ENCODE measurements at places on chromosomes 7 and 10.
A peak's percentile ranks its signal among the peaks of the same experiment; 100 is the strongest.

- DNase-seq = no peak
These were observed 7.4 kb downstream of the POLR1F start for GRCh38 chr7:19701471-19701870.

- no peak for DNase-seq
These were observed 216.9 kb downstream of the SORCS1 start for GRCh38 chr10:106947643-106948042.

GRCh38 chr10:119306986-119307392 lies 99.6 kb downstream of the GRK5 start:
- DNase-seq = no peak

DNA sequence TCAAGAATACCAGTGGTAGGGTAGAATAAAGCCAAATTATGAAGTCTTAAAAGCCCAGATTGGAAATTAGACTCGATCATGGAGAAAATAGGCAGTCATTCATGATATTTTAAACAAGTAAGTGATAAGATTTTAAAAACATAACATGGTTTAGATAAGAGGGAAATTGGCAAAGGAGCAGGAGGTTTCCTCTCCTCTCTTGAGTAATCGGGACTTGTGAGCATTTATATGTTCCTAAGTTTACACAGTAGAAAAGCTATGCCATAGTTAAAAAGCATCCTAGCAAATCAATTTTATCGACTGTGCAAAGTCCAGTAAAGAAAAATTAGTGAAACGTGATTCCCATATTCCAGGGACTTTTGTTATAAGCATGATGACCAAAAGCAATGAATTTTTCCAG lies 313.2 kb downstream of the AHR start:
- no peak for DNase-seq

- DNase-seq = no peak
These were observed 1.2 kb upstream of the CCDC6 start for GRCh38 chr10:59907537-59907917.

DNA sequence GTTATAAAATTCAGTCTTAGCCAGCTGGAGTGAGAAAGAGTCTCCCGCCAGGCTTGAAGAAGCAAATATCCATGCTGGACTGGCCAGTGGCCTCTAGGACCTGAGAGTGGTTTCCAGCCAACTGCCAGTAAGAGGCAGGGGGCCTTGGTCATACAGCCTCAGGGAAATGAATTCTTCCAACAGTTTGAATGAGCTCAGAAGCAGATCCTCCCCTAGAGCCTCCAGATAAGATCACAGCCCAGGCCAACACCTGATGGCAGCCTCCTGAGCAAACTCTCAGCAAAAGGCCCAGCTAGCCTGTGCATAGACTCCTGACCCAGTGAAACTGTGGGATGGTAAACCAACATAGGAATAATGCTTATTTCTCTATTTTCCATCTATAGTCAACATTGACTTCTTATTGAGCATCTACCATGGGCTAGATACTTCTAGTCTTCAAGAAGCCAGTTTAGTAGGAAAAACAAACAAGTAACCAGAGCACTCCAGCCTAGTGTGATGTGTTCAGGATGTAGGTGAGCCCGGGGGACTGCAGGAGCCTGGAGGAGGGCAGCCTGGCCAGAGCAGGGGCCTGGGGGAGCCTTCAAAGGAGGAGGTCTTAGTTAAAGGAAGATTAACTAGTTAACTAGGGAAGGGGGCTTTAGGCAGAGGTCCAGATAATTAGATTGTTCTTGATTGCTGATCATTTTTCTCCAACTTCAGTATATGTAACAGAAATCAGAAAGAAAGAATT lies 115.4 kb upstream of the ADO start:
- no peak for DNase-seq

DNA sequence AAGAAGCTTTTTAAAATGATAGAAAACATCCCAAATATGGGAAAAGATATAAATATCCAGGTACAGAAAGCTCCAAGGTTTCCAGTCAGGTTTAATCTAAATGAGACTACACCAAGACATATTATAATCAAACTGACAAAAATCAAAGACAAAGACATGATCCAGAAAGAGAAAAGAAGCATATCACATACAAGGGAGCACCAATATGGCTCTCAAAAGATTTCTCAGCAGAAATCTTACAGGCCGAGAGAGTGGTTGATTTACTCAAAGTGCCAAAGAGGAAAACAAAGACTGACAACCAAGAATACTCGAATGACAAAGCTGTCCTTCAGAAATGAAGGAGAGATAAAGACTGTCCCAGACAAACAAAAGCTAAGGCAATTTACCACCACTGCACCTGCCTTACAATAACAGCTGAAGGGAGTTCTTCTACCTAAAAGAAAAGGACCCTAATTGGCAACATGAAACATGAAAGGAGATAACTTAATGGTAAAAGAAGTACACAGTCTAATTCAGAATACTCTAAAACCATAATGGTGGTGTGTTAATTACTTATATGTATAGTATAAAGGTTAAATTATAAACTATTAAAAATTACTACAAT lies 25.4 kb downstream of the OR2A14 start:
- DNase-seq = no peak

- no peak for DNase-seq
These were observed 180.7 kb downstream of the EVX1 start for GRCh38 chr7:27423290-27423689.

DNA sequence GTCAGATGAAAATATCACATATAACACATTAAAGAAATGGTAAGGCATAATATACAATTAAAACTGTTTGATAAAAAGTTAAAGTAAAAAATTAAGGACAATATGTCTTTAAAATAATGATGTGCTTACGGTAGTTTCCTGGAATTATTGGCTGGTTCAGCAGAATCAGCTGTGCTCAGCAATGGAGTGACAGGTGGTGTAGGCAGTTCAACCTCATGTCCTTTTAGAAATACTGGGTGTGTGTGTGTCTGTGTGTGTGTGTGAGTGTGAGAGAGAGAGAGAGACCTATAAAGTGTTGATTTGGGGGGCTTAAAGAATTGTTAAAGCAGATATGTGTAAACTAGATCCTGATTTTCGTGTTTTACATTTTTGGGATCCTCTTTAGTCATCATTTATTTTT lies 141.2 kb downstream of the ADAM22 start:
- DNase-seq = no peak

DNA sequence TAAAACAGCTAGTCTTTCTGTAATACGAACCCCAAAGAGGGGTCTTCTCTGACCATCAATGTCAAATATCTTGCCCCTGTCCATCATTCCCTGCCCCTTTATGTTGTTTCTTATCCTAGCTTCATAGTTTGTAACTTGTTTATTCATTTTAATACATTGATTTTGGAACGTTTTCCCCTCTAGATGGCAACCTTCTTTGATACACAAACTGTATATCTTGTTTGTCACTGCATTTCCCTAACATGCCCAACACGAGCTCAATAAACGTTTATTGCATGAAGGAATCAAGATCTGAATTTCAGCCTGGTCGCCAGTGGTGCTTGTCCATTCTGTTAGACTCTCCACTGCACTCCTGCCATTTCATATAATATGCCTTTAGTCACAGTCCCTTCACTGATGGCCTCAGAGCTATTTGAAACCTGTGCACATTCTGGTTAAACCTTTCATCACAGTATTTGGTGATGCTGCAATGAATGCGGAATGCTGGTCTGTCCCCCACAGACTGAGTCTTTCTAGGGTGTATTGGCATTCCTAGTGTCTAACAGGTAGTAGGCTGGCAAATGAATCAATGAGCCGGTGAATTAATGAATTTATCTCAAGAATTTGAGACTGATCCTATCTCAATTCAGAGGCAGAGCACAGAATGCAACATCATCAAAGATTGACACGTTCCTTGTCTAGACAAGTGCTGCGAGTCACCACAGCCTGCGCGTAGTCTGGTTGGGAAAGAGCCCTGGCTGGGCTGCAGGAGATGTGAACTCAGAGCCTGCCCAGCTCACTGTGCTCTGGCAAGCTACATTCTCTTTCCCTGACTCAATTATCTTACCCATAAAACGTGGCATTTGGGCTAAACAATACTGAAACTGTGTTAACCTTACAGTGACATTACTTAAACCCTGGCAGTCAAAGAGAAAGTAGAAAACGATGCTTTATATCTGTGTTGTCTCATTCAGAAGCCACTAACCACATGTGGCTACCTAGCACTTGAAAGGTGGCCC lies 55.2 kb upstream of the FRMD4A start:
- peak; percentile 49 for DNase-seq

DNA sequence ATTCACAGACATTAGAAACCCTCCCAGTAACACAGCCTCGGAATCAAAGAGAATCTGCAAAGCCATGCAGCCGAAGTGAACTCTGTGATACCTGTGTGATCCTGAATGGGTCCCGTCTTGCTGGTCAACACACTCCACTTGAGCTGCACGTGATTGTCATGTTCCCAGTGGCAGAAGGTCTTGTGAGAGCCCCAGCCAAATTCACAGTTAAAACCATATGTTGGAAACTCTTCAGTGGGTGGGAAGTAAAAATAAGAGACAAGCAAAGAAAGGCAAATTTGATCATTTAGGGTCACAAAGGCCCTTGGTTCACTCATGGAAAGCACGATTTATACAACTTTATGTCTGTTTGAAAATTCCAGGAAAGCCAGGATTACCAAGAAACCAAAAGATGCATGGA lies 142.3 kb downstream of the NRP1 start:
- DNase-seq = no peak

DNA sequence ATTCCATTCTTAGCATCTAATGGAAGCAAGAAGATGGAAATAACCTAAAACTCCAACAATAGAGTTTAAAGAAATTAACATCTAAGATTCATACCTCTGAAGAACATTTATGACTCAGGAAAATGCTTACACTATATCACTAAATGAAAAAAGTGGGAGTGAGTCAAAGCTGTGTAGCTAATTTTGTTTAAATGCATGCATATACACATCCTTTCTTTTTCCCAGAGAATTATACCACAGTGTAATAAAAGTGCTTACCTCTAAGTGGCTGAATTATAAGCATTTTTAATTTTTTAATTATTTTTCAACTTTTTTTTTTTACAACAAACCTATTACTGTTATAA lies 44.3 kb downstream of the CCDC71L start:
- DNase-seq = no peak

DNA sequence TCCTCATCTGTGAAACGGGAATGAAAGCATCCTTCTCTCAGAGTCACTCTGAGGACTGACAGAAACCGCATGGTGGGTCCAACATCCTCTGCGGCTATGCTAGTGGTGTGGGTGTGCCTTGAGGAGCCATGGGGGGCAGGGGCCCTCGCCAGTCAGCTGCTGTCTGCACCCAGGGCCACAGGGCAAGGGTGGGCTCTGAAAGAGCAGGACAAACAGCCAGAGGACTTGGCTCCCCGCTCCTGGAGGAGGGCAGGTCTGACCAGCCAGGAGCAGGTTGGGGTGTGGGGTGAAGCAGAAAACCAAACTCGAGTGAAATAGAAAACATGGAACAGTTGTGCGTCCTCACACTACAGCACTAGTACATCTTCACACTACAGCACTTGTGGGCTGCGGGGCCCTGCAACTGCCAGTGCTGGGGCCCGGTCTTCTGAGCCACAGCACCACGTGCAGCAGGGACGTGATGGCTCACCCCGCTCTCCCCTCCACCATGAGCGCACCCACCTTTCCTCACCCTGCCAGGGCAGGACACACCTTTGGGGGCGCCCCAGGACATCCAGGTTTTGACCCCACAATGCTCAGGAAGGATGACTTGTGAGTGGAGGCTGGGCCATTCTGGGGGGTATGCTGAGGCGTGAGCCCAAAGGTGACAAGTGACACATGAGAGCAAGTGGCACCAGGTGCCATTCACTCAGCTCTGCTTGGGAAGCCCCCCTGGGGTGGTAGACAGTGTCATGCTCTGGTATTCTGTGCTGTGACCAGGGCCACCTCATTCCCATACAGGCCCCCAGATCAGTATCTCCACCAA lies 96.1 kb upstream of the RET start:
- no peak for DNase-seq

All from stimulated activated CD4-positive, alpha-beta T cell treated with anti-CD3 and anti-CD28 coated beads, TNF-alpha, amount 100 ng/mL, for 24 hours (primary cell).